Fibroblast of skin of back (primary cell): ENCODE measurements at places on chromosomes 12 and 14.

DNA sequence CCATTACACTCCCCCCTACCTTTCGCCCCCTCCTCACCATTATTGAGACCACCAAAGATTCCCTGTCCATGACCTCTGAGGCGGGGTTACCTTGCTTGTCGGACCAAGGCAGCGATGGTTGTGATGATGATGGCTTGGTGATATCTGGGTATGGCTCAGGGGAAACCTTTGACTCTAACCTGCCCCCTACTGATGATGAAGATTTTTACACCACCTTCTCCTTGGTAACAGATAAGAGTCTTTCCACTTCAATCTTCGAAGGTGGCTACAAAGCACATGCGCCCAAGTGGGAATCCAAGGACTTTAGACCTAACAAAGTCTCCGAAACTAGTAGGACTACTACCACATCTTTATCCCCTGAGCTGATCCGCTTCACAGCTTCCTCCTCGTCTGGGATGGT lies 350.2 kb downstream of the DIO2 start:
- DNase-seq: no peak

DNA sequence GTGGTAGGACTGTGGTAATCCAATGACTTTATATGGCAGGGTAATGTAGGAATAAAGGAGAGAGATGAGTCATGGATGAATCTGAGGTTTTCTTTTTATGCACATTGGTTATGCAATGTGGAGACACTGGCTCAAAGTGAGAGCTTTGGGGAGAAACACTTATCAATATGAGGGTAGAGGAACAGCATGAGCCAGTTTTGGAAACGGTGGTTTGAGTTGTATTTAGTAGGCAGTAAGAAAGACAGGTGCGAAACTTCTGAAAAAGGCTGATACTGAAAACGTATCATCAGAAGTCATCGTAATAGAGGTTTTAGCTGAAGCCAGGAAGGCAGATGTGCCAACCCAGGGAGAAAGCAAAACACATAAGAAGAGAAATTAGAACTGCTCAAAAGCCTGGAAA lies 854.8 kb upstream of the SEL1L start:
- DNase-seq: no peak

DNA sequence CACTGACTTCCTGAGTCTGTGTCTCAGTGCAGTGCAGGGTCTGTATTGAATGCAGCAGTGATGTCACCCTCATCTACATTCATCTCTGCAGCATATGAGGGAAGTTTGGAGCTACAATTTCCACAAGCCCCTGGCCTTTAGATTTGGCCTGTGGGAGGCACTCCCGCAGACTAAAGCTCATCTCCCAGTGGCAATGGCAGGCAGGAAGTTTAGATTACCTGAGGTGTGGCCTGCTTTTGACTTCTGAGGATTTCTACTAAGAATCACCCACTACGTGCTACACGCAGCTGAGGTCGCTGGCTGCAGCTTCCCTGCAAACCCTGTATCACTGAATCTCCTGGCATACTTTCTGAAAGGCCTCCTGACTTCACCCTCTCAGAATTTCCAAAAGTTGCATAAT lies 202.2 kb upstream of the PRKD1 start:
- no peak for DNase-seq

GRCh38 chr12:3416159-3416558 lies 74.8 kb upstream of the PRMT8 start:
- no peak for DNase-seq

DNA sequence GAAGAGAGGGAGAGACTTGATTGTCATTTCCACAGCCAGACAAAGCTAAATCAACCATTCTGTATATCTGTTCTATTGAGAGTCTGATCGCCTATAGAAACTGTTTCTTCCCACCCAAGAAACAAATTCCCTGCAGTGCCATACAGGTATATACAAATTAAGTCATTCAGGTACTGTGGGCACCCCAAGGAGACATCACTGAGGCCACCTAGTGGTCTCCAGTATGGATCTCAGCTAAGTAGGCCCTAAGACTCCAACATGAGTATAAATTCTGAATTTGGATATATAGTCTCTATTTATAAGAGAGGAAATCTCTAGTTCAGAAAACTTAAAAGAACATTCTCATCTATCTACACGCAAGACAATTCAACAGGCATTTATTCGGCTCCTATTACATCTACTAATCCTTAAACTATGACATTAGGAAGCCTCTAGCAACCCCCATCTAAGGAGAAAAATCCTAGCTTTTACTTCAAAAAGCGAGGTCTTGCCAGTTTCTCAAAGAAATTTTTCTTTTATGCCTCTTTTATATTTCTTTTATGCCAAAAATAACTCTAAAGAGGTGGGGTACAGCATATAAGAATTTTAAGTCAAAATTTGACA lies 62.6 kb downstream of the DCAF5 start:
- DNase-seq: peak; percentile 47

DNA sequence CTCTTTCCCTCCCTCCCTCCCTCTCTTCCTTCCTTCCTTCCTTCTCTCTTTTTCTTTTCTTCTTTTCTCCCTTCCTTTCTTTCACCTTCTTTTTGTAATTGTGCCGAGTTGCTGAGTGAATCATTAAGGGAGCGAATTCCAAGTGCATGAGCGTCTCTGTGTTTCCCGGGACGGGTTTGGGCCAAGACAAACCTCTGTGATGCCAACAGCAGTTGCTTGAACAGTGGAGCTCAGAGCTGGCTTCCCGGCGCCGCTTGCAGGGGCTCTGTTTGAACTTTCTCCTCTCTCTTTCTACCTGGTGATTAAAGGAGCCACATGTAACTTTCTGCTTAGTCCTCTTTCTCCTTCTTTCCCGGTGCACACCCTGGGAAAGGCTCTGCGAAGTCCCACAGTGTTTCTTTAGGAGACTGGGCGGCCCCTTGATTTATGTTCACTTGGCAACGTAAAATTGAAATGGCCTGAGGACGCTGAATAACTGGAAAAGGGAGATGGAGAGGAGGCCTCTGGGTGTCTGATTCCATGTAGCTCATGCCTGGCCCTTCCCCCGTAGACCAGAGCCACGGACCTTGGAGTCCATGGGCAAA lies 33.7 kb upstream of the MAP1LC3B2 start:
- DNase-seq: peak; percentile 97

- DNase-seq: peak; percentile 35
Measured at GRCh38 chr12:124369055-124369826, 74.3 kb downstream of the RFLNA start.

- peak; percentile 33 for DNase-seq
Measured at GRCh38 chr12:1695886-1696670, 5.2 kb downstream of the ADIPOR2 start.

DNA sequence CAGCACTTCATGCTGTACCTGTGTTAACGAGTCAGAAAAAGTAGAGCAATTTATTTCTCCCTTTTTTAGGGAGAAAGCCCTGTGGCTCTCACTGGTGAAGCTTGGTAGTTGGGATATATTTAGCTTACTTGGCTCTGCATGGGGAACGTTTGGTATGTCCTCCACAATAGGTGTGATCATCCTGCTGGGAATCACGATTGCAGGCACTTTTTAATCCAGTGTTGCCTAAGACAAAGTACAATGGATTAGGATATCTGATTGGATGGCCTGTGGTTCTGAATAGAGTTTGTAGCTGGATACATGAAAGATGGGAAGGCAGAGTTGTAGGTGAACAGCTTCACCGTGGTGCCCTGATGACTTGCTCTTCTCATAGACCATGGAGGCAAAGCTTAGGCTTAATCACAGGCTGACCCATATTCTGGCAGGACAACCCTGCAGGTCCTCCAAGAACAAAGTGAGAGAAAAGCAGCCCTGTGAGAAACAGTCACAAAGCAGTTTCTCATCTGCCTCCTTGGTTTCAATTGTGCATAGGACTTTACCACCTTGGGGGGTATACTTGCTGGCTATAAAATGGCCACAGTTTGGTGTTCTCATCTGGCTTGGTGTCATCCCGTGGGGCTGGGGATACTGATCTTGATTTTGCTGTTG lies 7.5 kb downstream of the RESF1 start:
- DNase-seq: no peak

GRCh38 chr14:69093631-69094421 lies 59.1 kb downstream of the DCAF5 start:
- DNase-seq: peak; percentile 78

GRCh38 chr12:89756585-89757398 lies 48.2 kb upstream of the ATP2B1 start:
- peak; percentile 98 for DNase-seq

- DNase-seq: no peak
Measured at GRCh38 chr14:99289394-99290189, 17.6 kb upstream of the BCL11B start.

- DNase-seq: no peak
Measured at GRCh38 chr14:98014851-98015615, 1217.9 kb downstream of the VRK1 start.

- peak; percentile 43 for DNase-seq
Measured at GRCh38 chr12:30010071-30011052, 226.6 kb upstream of the TMTC1 start.

GRCh38 chr14:100967930-100968329 lies 64.4 kb upstream of the RTL1 start:
- no peak for DNase-seq

- no peak for DNase-seq
Measured at GRCh38 chr14:76696791-76697190, 64.5 kb upstream of the VASH1 start.

GRCh38 chr12:10614056-10614370 lies 604 bp upstream of the MAGOHB start:
- DNase-seq: no peak

GRCh38 chr14:100297320-100298300 lies 8.6 kb downstream of the SLC25A29 start:
- no peak for DNase-seq

GRCh38 chr12:70422631-70423030 lies 56.5 kb downstream of the KCNMB4 start:
- no peak for DNase-seq

DNA sequence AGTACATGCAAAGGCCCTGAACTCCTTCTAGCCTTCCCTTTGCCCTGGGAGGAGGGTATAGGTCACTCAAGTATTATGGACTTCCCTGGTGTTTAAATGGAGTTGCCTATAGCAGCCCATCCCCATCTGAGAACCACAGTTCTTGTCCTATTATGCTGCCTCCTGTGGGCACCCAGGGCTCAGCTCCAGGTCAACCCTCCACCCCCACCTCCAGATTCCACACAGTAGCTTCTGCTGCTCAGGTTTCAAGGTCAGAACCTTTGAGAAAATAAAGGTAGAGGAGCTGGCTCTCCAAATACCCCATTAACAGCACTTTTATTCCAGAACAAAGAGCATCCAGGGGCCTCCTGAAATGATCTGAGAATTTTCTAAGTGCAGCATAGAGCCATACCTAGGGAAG lies 57.4 kb downstream of the ACTN1 start:
- no peak for DNase-seq

DNA sequence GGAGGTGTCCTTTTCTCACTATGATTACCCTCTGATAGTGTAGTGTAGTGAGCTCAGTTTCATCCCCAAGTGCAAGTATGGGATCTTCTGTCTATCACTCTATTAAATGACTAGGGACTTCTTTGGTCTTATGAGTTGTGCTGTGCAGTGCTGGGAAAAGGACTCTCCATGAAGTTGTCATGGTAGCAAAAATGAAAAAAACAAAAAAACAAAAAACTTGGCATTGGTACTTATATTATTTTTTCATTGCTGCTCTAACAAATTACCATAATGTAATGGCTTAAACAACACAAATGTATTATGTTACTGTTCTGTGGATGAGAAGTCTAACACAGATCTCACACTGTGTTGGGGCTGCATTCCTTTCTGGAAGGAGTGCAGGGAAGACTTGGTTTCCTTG lies 393.1 kb upstream of the NOVA1 start:
- DNase-seq: no peak

GRCh38 chr14:94129111-94129757 lies at the start of gene IFI27L2:
Gene IFI27L2, minus strand, starts transcription at chr14:94129604. Its CDS starts 40 bp downstream, at chr14:94129564.
- peak; percentile 83 for DNase-seq

DNA sequence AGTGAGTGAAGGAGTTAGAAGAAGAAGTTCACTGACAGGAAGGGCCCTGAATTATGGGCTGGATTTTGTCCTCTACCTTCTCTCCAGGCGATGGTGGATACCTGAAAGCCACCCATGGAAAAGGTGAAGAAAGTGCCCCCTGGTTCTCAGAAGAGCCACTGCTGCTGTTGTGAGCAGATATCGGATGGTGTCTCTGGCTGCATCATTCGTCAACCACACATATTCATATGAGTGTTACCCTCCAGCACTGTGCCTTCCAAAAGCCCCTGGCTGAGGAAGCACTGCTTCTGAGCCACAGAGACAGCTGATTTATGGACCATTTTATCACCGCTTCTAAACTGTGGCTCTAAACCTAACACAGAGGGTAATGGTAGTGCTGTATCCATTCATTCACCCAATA lies 2.0 kb upstream of the ACTN1 start:
- DNase-seq: no peak

GRCh38 chr14:31568671-31569070 lies 7.5 kb downstream of the NUBPL start:
- no peak for DNase-seq

- no peak for DNase-seq
Measured at GRCh38 chr14:21298358-21298757, 18.5 kb downstream of the RPGRIP1 start.

GRCh38 chr14:63901434-63902085 lies 48.8 kb downstream of the SYNE2 start:
- peak; percentile 44 for DNase-seq

GRCh38 chr12:95573951-95574576 lies 22.8 kb upstream of the USP44 start:
- no peak for DNase-seq

GRCh38 chr14:100106250-100107112 lies 41.3 kb downstream of the EVL start:
- DNase-seq: no peak

DNA sequence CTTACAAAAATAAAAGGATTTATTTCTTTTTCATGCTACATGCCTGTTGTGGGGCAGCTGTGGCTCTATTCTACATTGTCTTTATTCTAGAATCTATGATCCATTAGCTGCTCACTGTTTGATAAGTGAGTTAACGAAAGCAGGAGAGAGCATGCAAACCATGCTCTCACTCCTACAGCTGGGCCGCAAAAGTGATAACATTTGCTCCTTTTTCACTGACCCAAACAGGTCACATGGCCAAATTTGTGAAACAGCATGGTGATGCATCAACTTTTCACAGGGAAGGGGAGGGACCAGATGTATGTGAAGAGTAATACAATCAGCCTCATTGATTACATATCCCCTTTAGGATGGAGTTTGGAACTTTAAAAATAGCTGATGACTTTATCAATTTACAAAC lies 456.9 kb upstream of the SYT1 start:
- no peak for DNase-seq
